NK-92 treated with Interleukin-12 subunit alpha and Interleukin-12 subunit beta, amount 100 ng/mL, for 24 hours (cell line): ENCODE measurements at places on chromosomes 5 and 9.

- no peak for DNase-seq
These were observed 36.4 kb downstream of the NXNL2 start for GRCh38 chr9:88571419-88571818.

DNA sequence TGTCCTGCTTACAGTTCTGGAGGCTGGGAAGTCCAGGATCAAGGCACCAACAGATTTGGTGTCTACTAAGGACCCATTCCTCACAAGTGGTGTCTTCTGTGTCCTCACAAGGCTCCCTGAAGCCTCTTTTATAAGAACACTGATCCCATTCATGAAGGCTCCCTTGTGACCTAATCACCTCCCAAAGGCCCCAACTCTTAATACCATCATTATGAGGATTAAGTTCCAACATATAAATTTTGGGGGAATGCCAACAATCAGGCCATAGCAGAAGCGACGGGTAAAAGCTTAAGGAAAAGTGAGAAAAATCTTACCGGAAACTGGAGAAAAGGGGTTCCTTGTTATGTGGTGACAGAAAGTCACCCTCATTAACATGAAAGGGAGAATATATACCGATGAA lies 11.2 kb downstream of the CTNNAL1 start:
- DNase-seq = no peak

- DNase-seq = no peak
These were observed 14.9 kb upstream of the CARD19 start for GRCh38 chr9:93081081-93081529.

GRCh38 chr5:36178524-36178890 lies 26.6 kb downstream of the SKP2 start:
- no peak for DNase-seq

DNA sequence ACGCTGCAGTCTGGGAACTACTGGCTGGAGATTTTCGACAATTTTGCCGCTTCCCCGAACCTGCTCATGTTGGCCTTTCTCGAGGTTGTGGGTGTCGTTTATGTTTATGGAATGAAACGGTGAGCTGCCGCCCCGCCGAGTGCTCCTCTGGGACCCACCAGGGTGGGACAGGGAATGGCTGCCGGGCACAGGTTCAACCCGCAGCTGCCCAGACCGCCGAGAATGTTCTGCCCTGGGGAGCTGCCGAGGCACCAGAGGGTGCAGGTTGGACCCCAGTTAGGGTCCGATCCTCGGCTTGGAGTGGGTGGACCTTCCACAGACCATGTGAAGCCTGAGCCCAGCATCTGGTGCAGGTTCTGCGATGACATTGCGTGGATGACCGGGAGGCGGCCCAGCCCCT lies 19.1 kb downstream of the SLC6A18 start:
- DNase-seq = no peak

GRCh38 chr5:172564188-172564587 lies 76.9 kb upstream of the NEURL1B start:
- DNase-seq = no peak

GRCh38 chr9:124800306-124801259 lies 23.6 kb downstream of the OLFML2A start:
- no peak for DNase-seq

- DNase-seq = no peak
These were observed 76.1 kb downstream of the NREP start for GRCh38 chr5:111680737-111681413.

GRCh38 chr5:149824120-149824519 lies 94.0 kb downstream of the PPARGC1B start:
- no peak for DNase-seq

GRCh38 chr5:42595597-42595996 lies 161.0 kb upstream of the CCDC152 start:
- no peak for DNase-seq

DNA sequence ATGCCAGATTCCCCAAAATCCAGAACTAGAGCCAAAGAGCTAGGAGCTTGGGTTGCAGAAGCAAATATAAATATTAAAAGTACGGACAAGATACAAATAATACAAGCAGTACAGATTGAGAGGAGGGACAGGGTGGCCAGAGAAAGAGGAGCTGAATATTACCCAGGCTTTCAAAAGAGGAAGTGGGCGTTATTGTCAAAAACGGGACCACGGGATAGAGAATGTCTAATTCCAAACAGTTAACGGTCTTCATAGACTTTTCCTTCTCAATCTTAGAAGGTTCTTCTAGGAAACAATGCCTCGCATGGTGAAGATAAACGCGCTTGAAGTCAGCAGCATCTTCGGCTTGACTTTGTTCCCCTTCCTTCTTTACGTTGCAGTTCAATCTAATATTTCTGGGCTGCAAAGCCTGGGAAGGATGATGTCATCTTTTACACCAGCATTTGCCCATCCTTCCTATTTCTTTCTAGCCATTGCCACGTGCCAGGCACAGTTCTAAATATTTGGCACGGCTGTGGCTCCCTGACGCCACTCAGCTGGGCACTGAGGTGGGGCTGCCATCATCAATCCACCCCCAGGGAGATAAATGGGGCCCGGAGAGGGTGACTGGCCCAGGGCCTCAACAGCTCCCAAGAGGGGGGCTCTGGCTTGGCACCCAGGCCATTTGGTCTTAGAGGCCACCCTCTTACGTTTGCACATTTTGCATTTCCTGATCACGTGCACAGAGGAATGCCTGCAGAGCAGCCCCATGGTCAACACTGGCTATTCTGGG lies 16.3 kb upstream of the OLFM1 start:
- no peak for DNase-seq

DNA sequence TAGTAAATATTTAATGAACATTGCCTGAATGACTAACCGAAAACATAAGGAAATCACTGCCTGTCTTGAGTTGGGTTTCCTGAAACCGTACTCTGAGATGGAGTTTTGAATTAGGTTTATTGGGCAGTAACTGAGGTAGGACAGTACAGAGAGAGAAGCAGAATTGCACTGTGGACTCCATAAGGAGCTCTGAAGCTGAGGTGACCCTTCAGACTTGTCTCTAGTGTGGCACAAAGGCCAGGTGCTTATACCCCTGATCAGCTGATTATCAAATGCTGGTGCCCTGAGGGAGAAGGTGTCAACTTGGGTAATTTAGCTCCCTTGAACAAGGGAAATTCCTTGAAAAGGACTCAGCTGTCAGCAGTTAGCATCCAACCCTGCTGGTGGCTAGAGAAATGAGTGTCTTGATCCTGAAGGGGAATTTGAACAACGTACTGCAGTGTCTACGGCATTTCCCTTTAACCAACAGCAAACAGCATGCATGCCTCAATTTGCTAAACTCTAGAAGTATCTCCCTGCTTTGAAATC lies 135.0 kb upstream of the SMARCA2 start:
- no peak for DNase-seq

- no peak for DNase-seq
These were observed 91.3 kb upstream of the OTULINL start for GRCh38 chr5:14490309-14490711.

DNA sequence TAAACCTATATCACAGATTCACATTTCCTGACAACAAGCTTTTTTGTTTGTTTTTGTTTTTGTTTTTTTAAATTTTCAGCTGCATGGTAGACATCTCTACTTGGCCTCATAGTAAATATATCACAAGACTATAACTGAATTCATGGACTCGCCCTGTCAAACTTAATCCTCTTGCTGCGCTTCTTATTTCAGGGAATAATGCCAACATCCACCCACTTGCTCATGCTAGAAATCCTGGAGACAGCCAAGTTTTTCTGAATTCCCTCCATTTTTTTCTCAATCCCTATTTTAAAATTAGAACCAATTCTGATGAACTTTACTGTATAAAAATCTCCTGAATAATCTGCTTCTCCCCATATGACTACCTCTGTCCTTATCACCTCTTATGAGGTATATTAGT lies 283.6 kb upstream of the RPS23 start:
- DNase-seq = no peak

DNA sequence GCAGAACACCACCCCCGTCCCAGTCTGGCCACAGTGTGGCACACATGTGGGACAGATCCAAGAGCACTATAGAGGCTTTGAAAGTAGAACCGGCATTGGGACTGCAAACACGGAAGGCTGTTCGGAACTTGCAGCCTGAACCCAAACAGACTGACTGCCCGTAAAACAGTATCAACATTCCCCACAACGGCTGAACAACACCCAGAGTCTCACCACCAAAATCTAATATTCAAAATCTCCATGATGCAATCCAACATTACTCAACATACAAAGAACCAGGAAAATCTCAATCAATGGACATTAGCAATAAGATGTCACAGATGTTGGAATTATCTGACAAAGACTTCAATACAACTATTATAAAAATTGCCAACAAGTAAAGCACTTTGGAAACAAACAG lies 82.3 kb downstream of the ROR2 start:
- no peak for DNase-seq
